ENCODE measurements at places on chromosomes 1 and 21.

- no peak for DNase-seq
Observed at GRCh38 chr21:35511696-35512162, 462.6 kb upstream of the RUNX1 start.

GRCh38 chr1:66533804-66534740, at the start of gene SGIP1:
SGIP1 (plus strand) TSS chr1:66534153; CDS start chr1:66534359, 206 bp downstream.
- peak; percentile 77 for DNase-seq

GRCh38 chr1:214255509-214255908, 25.4 kb upstream of the SMYD2 start:
- no peak for DNase-seq

DNA sequence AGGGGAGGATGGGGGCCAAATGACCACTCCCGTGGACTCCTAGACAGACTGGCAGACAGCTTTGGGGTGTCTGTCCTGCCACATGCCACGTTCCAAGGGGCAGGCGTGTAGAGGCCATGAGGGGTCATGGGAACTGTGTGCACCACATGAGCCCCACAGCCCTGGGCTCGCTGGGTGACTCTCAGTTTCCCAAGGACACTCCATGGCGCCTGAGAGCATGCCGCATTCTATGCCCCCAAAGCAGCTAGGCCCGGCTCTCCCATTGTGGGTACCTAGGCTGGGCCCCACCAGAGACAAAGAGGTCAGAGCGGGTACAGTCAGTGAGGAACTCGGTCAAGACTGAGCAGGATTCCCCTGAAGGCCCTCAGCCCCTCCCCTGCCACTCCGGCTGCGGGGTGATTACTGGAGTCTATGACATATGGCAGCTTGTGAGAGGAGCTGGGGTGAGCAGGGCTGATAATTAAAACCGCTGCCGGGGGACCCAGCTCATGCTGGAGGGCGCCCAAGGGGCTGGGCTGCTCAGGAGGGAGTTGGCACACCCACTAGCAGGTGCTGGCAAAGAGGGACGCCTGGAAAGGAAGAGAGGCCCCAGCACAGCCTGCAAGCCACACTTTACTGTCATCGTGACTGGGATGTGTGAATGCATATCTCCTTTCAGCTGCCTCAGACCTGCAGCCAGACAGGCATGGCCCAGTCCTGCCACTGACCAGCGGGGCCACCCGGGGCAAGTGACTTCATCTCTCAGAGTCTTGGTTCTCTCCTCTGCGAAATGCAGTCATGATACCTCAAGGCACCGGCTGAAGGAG, 8.4 kb downstream of the LRP8 start:
- DNase-seq, result no peak

DNA sequence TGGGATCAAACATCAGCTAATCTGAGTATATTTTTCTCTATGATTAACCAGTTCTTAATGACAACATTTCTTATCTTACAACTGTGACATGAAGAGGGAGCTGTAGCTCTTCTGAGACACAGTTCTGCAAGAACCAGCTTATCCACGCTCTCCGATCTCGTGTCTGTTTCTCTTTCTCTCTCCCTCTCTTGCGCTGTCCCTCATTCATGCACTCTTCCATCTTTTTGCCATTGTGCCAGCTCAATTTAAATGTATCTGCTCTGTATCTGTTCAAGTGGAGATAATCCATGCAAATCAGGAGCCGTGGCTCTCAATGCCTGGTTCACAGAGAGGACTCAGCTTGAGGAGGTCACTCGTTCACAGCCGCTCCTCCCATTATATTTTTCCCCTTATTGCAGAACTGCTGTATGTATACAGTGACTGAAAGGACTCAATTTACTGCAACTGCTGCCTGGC, 494.7 kb upstream of the ADGRL2 start:
- peak; percentile 62 for DNase-seq

DNA sequence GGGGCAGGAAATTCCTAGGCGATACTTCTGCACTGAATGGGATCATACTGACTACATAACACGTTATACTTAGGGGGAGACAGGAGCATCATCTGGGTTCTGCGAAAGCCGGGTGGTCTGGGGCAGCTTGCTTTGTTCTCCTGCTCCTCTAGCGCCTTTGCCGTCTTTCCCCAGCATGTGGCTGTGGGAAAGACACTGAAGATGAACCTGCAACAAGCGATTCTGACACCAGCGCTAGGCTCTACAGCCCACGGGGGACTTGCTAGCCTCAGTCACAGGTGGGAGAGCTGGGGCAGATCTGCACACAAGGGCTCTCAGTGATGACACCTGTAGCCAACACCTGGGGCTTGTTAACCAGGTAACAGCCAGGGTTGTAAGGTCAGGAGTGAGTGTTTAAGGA, 51.8 kb downstream of the CD46 start:
- no peak for DNase-seq

DNA sequence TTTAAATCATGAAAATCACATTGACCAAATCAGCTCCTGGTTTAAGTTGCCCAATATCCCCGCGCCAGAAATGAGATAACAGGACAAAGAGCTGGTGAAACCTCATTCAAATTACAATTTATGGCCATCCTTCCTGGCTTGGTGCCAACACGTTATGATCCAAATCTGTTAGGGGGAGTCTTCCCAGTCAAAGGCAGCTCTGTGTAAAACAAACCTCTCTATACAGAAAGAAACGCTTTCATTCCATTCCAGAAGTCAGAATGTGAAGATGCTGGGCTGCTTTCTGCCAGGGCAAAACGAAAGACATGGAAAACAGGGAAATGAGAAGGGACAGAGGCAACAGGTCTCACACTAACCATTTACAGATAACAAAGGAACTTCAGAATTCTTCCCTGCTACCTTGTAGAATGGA, 53.5 kb upstream of the TIAM1 start:
- no peak for DNase-seq

DNA sequence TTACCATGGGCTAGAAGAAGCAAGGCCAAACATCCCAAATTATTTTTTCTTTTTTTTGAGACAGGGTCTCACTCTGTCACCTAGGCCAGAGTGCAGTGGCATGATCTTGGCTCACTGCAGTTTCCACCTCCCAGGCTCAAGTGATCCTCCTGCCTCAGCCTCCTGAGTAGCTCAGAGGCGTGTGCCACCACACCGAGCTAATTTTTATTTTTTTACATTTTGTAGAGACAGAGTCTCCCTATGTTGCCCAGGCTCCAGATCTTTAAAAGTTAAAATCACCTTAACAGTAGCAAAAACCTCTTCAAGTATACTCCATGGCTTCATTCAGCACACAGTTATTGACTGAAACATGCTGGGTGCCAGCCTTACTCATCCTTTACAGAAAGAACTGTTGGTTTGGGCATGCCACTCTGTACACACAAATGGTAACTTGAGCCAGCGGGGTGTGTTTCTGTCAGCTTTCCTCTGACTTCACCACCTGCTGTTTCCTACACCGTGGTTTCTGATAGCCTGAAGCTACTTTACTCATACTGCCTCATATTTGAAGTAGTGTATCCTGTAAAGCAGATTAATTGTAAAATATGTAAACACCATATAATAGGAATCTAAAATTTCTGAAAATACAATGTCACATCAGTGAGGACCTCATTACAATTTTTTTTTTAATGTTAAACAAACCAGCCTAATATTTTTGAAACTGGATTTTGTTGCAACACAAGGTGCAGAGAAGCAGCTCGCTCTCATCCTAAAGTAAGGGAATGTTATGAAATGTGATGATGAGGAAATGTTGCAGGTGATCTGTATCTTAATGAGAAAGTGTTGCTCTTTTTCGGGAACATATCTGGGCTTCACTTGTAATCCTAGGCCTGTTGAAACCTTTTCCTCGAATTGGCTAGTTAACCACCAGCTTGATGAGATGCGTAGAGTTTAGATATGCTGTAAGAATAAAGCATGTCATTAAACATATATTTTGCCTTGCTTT, 113.9 kb downstream of the ATP5PO start:
- peak; percentile 66 for DNase-seq

GRCh38 chr1:227465256-227465655, 98.1 kb upstream of the ZNF678 start:
- no peak for DNase-seq

- peak; percentile 48 for DNase-seq
Observed at GRCh38 chr1:63746129-63746864, 27.5 kb upstream of the ROR1 start.

- no peak for DNase-seq
Observed at GRCh38 chr1:34278211-34278610, 101.5 kb downstream of the C1orf94 start.

DNA sequence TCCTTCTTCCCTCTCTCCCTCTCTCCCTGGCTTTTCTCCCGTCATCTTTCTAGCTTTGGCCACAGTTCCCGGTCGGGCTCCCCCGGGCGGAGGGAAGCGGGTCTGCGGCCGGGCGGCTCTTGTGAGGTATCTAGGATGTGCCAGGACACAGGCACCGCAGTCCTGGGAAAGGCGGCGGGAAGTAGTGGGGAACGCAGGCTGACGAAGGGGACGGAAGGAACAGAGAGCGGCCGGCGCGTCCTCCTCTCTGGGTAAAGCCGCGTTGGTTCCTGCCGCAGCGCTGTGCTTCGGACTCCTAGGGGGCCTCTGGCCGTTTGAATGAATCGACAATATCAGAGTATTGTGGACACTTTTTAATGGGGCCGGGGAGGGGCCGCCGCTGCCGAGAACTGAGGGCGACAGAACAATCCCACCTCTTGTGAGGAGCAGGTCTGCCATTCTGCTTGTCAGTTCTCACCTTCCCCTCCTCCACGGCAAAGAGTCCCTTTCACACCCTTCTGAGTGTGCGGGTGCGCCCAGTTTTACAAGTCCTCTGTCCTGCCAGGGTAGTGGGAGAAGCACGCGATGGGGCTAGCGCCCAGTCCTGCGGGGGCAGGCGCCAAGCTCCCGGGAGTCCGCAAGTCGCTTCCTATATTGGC, 1.2 kb upstream of the LHX9 start:
- DNase-seq, result peak; percentile 95

DNA sequence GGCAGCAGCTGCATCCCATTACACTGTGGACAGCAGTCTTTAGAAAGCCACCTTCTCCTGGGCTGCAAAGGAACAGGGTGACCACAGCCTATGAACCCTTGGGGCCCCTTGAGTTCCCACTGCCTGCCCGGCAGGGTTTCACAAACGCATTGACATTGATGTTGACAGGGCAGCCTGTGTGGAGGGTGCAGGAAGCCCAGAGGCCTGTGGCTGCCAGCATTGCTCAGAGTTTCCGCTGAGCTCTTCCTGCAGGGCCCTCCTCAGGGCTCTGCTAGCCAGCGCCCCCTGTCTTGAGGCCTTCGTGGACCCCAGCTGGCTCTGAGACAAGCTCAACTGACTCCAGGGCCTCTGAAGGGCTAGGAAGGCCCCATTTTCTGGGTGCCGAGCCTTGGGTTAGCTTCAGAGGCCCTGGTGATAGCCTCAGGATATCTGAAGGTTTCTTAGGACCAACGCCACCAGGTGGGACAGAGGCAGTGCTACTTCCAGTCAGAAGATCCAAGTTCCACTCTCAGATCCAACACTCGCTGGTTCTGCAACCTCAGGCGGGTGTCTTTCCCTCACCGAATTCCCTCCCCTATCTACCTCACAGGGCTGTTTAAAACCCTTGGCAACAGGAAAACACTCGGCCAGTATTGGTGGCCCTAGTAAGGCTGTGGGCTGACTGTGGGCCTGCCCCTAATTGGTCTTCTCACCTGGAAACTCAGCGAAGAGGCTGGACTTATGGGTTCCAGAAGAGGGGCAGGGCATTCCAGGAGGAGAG, 27.2 kb upstream of the EPS8L3 start:
- DNase-seq, result peak; percentile 34
